ENCODE measurements at places on chromosomes 4 and X. TPM values are rescaled to one million over a fixed set of nuclear protein-coding genes. Genes with fewer than 3 reads are reported as not detected.

- DNase-seq = no peak
Observed at GRCh38 chr4:159926871-159927270, 824.0 kb downstream of the RAPGEF2 start.

- DNase-seq = no peak
Observed at GRCh38 chr4:125693228-125693627, 378.5 kb downstream of the FAT4 start.

GRCh38 chrX:53445977-53446376 is 11.8 kb upstream of the HSD17B10 start:
- DNase-seq = peak; percentile 30

DNA sequence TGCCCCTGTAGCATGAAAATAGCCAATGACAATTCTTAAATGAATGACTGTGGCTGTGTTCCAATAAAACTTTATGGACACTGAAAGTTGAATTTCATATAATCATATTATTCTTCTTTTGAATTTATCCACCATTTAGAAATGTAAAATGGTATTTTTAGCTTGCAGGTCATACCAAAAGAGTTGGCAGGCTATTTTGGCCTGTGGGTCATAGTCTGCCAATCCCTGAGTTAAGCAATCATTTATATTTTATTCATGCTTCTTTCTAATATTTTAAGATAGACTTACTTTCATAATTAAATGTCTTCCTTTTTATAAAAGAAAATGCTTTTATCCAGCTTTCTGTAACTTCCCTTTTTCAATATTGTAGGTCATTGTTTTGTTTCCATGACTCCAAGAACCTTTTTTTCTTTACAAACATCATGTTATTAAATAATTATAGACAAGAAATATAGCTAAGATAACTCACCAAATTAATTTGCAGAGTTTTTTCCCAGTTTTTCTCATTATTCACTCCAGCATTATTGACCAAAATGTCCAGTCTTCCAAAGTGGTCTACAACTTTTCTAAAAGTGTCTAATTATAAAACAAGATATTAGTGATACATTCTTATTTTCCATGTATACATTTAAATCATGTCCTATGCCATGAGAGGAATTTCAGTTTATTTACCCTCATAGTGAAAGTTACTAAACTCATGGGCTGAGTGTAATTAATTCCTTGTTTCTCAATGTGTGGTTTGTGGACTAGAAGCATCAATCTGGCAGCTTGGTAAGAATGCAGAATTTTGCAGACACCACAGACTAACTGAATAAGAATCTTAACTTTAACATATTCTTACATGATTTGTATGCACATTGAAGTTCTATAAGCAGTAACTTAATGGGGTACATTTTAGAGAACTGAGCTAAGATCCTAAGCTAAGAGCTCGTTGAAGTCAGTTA is 4.5 kb downstream of the HPGD start:
- DNase-seq = no peak

DNA sequence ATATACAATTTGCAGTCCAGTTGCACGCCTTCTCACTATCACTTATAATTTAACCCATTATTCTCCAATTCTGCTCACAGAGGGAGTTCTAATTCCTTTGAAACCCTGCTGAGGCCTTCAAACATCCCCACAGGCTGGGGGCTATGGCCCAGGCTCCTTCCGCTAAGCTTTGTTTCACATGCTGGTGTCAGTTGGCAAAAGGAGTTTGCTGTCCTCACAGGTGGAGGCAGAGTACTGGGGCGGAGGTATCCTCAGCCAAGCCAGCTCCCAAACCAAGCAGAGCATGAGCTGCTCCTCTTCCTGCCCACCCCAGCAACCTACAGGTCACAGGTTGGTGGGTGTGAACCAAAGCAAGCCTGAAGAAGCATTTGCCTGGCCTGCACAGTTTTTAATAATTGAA is 21.5 kb downstream of the BTC start:
- DNase-seq = no peak

DNA sequence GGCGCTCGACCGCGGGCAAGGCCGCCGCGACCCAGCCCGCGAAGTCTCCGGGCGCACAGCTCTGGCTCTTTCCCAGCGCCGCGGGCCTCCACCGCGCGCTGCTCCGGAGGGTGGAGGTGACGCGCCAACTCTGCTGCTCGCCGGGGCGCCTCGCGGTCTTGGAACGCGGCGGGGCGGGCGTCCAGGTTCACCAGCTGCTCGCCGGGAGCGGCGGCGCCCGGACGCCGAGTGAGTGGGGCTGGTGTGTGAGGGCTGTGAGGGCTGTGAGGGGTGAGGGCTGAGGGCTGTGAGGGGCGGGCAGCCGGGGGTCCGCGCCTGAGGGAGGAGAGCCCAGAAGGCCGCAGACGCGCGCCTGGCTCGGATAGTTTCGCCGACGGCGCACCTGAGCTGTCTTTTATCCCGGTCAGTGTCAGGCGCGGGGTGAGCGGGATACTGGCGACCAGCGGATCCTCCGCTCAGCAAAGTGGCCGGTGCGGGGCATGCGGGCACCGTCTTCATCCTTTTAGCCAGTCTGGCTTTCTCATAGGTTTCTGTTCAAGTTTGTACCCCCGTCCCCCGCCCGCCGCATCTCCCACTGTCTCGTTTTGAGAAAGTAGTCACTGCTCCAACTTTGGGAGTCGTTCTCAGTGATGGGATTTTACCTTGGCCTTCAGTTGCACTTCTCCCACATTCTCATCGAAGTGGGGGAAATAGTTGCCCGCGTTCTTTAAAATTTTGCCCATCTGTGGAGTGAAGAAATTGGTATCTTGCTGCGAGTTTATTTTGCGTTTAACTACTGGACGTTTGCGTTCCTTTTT is 586 bp downstream of the HERC5 start:
- DNase-seq = no peak

DNA sequence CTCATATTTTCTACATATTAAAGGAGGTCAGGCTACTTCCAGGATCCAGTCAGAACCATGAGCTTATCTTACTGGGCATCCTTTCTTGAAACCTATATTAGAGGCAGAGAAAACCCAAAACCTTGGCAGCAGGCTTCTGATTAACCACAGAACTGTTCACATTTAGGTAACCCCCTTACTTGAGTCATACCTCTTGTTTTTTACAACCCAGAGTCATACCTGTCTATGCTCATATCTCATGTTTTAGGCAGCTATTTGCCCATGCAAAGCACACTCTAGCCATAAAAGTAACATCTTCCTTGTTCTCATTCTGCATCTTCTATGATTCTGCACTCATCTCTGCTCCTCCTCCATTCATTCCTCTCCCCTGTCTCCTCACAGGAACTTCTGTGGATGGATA is 138.0 kb upstream of the SMIM31 start:
- no peak for DNase-seq

GRCh38 chr4:1401409-1402020 is 4.7 kb downstream of the NKX1-1 start:
- DNase-seq = no peak

DNA sequence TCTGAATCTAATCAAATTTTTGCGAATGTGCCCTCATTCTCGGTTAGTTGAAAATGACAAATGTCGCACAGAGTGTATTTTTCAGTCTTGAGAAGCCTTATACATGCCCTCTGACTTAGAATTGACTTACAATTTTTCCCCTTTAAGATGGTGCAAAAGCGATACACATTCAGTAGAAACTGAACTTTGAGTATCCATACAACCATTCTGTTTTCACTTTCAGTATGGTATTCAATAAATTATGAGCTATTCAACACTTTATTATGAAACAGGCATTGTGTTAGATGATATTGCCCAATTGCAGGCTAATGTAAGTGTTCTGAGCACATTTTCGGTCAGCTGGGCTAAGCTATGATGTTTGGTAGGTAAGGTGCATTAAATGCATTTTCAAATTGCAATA is 43.4 kb downstream of the SLC9A7 start:
- DNase-seq = no peak

GRCh38 chr4:42396752-42397634 is at the start of gene SHISA3:
TSS of gene SHISA3 (plus strand) at chr4:42397488. CDS start at chr4:42398057, 569 bp downstream.
- no peak for DNase-seq

GRCh38 chrX:17597327-17597726 is 140.0 kb upstream of the SCML1 start:
- no peak for DNase-seq

DNA sequence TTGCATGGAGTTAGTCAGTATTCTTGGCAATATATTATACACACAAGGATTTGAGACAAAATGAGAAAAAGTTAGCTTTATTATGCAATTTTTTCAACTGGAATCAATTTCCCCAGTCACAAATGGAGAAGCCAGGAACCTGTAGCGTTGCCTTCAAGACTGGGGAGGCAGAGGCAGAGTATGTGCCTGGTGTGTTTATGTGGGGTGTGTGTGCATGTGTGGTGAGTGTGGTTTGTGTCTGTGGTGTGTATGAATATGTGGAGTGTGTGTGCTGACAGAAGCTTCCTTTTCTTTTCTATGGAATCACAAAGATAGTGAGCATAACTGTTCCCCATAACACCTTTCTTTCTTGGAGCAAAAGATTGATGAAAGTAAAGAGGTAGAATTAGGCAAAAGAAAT is 37.0 kb downstream of the TNIP3 start:
- DNase-seq = no peak

SPANXC gene
- not detected for total RNA-seq

RAB40A gene
- under 0.01 TPM for total RNA-seq

KLHL13 gene
- total RNA-seq = 13.6 TPM

CENPVL1 gene
- total RNA-seq = not detected

ITM2A gene
- total RNA-seq = not detected

SMIM10L2A gene
- total RNA-seq = under 0.01 TPM
